ENCODE measurements at places on chromosomes 11 and 22.

DNA sequence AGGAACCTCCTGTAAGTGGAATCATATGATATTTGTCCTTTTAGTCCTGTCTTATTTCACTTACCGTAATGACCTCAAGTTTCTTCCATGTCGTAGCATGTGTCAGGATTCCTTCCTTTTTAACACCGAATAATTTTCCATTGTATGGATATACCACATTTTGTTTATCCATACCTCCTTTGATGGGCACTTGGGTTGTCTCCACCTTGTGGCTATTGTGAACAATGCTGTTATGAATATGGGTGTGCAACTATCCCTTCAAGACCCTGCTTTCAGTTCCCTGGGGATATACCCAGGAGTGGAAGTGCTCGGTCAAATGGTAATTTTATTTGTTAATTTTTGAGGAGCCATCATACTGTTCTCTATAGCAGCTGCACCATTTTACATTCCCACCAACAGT, 244.9 kb upstream of the BLID start:
- DNase-seq: no peak

- DNase-seq: peak; percentile 18
Measured at GRCh38 chr11:83219095-83219494, 25.6 kb downstream of the ANKRD42 start.

GRCh38 chr11:86865436-86865835, 65.1 kb downstream of the PRSS23 start:
- no peak for DNase-seq

GRCh38 chr11:326592-326841, 5.9 kb upstream of the IFITM3 start:
- no peak for DNase-seq

DNA sequence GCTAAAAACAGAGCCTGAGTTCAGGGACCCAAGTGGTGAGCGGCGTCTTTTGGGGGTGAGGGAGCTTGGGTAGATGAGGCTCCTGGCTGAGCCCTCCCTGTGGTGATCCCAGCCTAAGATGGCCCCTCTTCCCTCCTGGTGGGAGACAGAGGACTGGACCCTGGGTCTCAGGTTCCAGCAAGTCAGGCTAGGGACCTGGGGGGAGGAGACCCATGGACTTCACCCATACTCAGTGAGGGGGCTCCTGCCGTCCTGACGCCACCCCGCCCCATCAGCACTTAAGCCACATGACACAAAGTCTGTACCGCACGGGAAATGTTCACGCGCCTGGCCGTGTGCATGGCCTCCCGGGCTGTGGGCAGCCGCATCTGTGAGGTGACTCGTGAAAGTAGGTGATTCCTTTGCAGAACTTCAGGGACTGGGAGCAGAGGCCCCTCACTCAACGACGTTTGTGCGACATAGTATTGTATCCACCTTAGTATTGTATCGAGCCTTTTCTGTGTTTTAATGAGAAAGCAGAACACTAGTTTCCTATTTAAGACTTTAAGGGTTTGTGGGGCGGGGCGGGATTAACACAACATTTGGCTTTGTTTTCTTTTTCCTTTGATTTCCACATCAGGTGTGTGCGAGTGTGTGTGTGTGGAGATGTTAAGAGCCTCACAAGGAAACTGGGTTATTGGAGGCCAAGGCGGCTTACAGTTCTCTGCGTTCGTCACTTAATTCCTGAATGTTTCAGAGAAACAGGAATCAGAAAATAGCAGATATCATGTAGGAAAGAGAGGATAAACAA, 18.4 kb upstream of the TMEM191C start:
- DNase-seq: no peak

GRCh38 chr22:24865508-24865907, 59.5 kb downstream of the SGSM1 start:
- no peak for DNase-seq

GRCh38 chr22:23847991-23848864, 9.4 kb upstream of the DERL3 start:
- no peak for DNase-seq

DNA sequence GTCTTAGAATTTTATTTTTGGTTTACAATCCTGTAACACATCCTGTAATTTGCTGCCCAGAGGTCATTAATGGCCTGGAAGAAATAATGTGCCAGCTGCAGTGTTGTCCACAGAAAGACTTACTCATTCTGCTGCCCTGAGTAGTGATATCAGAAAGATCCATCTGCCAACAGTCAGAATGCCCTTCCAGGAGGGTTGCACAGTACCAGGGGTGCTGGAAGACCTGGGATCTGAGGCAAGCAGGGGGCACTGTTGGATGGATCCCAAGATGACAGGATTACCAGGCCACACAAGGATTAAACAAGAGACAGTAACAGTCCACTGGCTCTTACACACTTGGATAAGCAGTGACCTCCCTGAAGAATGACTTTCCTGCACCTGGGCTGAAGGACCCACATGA, 93.8 kb upstream of the TOP3B start:
- DNase-seq: no peak

DNA sequence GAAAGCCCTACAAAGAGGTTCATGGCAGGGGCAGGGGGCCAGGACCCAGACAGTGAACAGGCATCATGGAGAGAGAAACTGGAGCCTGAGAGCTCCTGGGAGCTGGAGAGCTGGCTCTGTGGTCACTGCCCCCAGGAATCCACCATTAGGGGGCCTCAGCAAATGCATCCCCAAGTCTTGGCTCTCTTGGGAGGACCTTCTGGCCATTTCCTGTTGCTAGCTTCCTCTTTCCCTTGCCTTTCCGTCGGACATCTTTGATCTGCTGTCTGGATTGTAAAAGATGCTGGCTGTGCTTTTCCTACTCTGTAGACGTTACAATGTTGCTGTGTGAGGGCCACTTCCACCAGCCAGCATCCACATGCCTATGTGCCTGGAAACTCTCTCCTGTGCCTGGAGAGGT, 7.1 kb upstream of the CRYBB2 start:
- no peak for DNase-seq

DNA sequence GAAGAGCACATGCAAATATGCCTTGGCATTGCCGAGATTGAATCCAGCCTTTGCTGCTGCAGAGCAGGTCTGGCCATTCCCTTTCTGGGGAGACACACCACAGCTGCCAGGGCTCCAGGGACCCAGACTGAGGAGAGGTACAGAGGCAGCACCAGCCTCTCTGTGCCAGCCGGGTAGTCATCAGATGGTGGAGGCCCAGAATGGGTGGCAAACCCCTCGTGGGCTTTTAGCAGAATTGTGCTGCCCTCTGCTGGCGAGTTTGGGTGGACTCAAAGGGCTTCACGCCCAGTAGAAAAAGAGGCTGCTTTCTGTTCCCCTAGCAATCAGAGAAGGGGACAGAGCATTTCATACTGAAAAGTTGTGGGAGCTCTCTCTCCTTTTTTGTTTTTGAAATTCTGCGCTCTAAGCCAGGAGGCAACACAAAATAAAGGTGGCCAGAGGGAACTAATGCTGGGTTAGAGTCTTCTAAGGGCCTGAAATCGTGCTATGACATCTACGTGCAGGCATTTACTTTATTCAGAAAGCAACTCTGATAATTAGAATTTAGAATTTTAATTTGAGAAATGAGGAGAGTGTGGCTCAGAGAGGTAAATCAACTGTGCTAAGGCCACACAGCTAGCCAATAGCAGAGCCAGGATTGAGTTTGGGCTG, 158.8 kb upstream of the NAV2 start:
- peak; percentile 86 for DNase-seq

GRCh38 chr11:15114501-15115475, at the start of gene INSC:
INSC (plus strand) TSS chr11:15114923; CDS start chr11:15149175, 34,252 bp downstream.
- DNase-seq: peak; percentile 7

DNA sequence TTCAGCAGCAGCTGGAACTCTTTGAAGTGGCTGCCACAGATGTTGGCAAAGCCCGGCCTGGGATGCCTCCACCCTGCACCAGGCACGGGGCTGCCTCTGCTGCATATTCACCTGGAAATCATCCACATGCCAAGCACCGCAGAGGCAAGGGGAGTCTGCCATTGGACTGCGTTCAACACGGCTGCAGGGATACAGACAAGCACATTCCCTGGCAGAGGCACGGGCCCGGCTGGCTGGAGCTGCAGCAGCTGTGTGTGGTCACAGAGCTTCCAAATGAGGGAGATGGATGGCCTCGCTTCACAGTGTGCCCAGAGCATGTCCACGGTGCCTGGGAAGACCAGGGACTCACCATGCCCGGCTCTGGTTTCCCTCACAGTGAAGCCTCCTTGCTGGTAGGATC, 1378.9 kb downstream of the TBC1D22A start:
- DNase-seq: no peak

DNA sequence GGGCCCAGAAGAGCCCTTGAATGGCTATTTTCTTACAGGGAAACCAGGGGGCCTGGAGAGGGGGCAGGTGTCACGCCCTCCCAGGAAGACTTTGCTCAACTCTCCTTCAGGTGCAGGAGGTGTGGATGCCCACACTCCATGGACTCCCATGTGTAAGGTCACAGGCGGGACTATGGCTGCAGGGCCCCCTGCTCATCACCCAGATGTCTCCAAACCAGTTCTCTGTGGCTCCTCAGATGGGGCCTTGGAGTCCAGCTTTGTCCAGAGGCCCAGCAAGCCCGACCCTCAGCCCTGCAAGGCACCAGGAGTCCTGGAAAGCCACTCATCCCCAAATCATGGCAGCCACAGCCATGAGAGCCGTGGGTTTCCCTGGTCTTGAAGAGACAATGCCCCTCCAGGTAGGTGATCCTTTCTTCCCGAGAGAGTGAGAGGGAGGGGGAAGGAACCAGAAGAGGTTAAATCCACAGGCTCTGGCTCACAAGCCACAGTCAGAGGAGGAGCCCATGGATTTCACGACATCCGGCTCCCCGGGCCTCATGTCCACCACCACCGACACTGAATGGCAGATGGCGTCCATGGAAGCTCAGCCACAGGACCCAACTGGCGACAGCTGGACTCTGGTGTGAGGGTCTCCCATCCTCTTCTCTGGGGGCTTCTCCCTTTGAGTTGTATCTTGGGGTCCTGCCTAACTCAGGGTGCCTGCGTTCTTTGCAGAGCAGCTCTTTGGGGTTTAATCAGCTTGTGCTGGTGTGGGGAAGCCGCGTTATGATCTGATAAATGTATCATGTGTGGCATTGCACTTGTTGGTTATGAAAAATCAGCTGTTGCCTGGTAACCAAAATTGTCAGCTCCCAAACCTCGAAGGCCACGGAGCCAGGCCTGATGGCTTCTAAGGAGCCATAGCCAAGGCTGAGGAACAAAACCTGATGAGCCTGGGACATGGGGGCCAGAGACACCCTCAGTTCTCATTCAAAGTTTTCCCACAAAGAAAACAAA, 620.4 kb downstream of the BRD1 start:
- DNase-seq: no peak

- DNase-seq: peak; percentile 38
Measured at GRCh38 chr11:116853461-116854073, 16.1 kb upstream of the APOA1 start.

DNA sequence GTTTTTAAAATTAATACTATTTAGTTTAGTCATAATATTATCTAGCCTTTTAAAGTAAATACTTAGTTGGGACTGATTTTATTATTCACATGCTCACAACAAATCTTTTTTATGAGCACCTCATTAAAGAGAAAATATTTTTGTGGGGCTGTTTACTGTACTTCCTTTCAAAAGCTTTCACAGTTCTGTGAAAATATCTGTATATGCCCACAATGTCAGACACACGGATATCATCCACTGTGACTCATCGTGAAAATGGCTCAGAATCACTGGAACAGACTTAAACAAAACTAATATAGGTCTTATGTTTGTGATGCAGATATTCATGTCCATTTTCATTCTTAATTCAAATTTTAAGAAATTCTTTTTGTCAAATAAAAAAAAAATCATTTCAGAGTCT, 305.2 kb downstream of the RAB38 start:
- no peak for DNase-seq

DNA sequence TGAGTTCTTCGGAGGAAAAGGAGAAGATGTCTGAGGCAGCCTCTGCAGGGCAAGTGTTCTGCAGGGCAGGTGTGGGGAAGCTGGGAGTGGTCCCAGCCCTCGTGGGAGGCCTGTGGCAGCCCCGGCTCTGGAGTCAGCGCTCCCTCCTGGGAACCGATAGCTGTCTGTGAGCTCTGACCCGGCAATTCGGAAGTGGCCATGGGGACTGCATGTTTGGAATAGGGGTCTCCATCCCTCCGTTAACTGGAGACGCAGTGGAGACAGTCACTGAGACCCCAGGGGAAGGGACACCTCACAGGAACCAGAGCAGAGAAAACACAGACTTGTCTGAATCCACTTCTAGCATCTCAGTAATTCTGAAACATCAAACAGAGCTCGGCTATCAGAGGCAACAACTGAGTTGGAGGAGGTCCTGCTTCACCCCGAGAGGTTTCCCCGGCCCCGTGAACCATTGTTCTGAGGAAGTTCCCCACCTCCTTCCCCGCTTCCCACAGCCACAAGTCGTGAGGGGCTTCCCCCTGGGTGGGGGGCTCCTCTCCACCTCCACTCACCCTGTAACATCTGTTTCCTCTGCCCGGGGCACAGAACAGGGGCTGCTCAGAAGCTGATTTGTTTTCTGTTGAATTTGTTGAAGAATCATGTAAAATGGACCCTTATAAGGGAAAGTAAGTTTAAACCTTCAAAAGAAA, 99.6 kb downstream of the BRD1 start:
- no peak for DNase-seq

DNA sequence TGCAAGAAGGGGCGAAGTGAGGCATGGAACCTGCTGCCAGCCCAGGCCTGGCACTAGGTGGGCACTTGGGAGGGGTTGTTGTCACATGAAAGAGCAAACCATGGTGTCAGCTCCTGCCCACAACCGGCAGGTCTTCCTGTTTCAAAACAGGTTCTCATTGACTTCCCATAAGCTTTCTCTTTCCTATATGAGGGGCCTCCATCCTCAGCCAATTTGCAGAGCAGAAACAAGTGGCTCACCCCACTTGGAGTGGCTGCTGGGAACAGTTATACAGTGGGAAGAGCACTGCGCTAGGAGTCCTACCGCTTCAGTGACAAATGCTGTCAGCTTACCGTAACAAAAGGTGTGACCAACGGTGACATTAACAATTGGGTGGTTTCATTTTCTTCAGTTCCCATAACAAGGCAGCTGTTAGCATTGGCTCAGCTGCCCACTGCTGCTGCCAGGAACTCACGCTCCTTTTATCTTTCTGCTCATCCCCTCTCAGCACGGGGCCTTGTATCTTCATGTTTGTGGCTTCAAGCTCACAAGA, 10.2 kb upstream of the SSTR3 start:
- no peak for DNase-seq

DNA sequence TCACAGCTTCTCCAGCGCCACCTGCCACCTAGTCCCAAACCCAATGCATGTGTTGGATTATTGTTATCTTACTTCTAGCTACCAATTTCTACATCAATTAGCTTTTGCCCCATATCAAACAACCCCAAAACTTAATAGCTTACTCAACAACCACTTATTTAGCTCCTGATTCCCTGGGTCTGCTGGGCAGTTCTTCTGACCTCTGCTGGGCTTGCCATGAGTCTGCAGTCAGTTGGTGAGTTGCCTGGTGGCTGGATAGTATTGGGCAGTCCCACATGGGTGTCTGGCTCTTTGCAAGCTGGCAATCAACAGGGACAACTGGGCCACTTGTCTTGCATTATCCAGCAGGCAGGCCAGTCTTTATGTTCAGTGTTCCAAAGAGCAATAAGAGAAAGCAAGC, 13.6 kb upstream of the MS4A15 start:
- DNase-seq: no peak

GRCh38 chr11:132228746-132229325, 858.4 kb downstream of the NTM start:
- DNase-seq: no peak

- DNase-seq: peak; percentile 49
Measured at GRCh38 chr11:7673724-7674434, 579 bp upstream of the CYB5R2 start.
